ENCODE measurements at places on chromosomes 11 and 22.

DNA sequence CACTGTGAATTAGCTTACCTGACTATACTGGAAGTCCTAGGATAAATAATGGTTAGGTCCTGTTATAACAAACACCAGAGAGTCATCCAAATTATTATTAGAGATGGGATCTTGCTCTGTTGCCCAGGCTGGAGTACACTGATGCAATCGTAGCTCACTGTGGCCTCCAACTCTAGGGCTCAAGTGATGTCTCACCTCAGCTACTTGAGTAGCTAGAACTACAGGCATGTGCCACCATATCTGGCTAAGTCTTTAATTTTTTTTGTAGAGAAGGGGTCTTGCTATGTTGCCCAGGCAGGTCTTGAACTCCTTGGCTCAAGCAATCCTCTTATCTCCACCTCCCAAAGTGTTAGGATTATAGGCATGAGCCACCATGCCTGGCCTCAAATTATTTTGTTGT lies 37.2 kb downstream of the OSBP start:
- no peak for DNase-seq

- DNase-seq: no peak
Observed at GRCh38 chr11:1484695-1485503, 1.7 kb downstream of the MOB2 start.

DNA sequence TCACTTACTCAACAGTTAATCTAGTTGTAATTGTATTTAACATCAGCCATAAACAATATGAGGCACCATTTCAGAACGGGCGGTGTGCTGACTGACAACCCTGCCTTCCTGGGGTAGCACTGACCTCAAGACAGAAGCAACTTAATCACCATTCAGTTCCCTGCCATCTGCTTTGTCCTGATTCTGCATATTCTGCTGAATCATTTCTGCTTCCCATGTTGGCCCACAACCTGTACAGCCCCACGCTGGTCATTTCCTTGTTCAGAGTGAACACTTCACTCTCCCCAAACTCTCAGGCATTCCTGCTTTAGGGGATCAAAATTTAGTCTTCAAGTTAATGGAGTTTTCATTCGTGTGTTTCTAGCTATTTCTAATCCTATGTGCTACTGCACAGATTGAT lies 132.3 kb upstream of the ZBED5 start:
- no peak for DNase-seq

DNA sequence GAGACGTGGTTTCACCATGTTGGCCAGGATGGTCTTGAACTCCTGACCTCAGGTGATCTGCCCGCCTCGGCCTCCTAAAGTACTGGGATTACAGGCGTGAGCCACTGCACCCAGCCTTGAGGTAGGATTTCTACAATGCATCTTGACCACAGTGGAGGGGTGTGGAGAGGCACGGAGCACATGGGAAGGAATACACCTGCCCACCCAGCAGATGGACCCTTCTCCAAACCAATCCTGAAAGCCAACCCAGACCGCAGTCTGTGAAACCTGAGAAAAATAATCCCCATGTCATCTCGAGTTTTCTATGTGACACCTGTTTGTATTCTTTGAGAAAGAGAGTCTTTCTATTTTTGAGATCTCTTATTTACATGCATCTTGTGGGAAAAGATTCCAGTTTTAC lies 32.5 kb downstream of the LGR4 start:
- no peak for DNase-seq

DNA sequence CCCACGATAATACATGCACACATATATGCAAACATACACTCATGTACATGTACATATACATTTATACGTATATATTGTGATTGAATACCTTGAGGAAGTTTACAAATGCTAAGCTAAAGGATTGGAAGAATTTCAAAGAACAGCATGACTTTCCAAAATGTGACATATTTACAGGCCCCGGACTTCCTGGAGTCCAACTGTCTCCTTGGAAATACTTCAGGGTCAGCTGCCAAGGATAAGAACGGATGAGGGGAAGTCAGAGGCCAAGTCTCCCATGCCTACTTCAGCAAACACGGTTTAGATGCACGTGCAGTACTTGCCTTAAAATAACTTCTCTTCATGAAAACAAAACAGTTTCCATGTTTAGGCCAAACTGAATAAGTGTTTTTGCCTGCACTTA lies 213.6 kb downstream of the DYNC2H1 start:
- DNase-seq: no peak

DNA sequence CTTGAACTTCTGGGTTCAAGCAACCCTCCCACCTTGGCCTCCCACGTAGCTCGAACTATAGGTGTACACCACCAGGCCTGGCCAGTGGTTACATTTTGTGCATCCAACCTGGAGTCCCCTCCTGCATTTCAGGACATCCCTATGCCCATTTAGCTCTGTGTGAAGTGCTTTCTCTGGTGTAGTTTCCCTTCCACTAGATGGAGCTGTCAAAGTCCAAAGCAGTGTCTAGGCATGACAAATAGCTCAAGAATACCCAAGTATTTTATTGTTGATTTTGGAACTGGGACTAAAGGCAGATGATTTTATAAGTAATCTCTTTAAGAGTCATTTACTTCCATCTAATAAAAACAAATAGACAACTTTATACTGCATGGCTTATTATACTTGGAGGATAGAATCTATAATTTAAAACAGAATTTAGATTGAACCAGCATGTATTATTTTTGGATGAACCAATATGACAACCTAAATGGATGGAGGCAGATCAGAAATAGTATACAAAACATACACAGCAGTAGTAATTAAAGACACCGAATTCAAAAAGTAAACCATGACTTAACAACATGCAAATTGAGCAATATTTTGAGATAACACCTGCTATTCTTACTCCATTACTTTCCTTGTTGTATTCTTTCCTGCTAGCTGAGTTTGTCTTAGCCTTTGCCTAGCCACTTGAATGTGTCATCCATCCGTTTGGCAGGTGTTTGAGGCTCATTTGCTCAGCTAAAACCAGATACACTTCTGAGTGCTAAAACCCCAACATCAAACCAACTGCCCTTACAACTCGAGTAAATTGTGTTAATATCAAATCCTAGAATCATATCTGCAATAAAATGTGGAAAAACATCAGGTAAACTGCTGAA lies 37.7 kb downstream of the EIF4ENIF1 start:
- no peak for DNase-seq

DNA sequence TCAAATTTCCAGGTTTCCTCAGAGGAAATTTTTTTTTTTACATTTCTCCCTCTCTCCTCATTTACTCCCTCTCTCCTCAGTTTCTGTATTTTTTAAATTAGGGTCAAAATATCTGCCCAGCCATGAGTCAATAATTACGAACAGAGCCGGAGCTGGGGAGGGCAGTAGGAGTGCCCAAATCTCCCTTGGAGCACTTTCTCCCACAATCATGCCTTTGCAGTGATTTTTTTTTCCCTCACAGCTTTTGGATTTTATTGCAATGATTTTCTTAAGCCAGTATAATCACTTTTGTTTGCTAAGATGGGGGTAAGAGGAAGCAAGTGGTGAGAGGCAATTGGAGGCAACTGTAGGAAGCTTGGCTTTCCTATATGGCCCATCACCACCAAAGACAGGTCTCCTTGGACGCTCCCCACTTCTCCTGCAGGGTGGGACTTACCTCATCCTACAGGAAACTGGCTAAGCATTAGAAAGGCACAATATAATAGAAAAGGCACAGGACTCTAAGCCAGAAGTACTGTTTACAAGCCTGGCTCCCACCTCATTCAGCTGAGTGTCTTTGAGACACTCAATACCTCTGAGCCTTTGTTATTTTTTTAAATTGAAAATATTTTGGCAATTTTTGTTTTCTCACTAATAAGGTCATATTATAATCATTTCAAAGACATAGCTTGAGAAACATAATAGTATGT lies 192.6 kb upstream of the PITPNB start:
- DNase-seq: no peak

DNA sequence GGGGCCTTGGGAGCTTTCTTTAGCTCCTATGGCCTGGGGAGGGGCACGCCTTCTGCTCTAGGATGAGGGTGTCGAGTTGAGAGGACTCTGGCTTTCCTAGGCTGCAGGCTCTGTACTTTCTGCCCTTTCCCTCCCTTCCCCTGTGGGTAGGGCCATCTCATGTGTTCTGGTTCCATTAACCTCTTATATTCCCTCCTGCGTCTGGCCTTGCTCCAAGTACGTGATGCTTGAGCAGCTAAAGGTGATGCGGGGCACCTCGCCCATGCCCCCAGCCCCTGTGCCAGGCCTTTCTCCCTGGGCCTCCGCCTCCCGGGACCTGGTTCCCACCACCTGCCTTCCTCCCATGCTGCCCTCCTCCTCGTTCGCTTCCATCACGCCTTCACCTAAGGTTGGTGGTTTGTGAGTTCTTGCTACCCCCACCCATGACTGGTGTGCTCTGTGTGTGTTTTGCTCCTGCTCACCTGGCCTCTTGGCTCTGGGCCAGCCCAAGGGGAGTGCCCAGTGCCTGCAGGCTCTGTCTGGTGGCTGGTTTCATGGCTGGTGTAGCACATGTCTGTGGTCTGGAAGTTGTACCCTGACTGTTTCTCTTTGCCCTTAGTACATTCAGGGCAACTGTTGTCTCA lies 34.1 kb downstream of the PHLDB1 start:
- no peak for DNase-seq

DNA sequence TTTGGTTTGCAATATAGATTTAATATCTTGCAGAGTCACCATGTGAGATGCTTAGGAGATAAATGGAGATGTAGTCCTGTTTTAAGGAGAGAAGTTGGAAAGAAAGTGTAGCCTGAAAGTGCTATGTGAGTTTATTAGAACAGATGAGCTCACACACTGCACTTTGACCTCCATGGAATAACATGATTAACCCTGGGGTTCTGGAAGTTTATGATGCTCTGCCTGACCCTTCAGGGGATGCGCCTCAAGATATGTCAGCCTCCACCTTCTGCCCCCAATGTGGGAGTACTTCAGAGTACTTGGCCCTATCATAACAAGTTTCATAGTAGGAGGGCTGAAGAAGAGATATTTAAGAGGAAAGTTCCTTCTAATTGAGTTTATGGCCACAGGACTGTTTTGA lies 23.3 kb upstream of the TRIM21 start:
- DNase-seq: no peak

GRCh38 chr22:35842954-35843353 lies 125.3 kb downstream of the APOL5 start:
- no peak for DNase-seq

DNA sequence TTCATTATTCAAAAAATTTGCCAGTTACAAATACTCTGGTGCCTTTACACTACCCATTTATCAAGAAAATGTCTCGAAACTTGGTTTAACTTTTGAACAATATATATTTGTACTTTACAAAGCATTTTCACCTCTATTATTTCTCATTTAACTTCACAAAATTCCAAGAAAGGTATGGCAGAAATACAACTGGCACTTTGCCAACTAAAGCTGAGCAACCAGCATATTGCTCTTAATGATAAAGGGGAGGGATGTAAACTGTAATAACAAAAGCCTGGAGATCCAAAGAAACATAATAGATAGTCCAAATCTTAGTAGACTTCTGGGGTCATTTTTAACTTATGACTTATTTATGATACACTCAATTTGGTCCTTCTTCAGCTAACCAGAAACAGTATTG lies 7.7 kb downstream of the PITPNB start:
- no peak for DNase-seq
